GM12865 (cell line): ENCODE measurements at places on chromosomes 16 and 17.

GRCh38 chr17:32519228-32520103 lies 32.7 kb downstream of the CDK5R1 start:
- peak; percentile 82 for DNase-seq

DNA sequence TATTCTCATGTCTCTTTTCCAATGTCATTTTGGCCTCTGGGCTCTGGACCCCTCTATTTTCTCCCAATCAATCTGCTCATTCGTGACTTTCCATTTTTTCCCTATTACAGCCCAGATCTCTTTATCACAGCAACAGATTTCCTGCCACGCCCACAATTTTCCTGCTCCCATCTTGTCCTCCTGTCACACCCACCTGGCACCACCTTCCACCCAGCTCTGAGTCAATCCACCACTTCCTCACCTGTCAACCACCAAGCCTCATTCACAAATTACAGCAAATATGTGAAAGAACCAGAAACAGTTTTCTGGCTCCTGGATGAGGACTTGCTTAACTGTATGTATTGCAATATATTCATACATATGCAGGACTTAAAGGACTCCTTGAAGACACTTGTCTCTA lies 311.3 kb downstream of the GRIN2A start:
- DNase-seq, result no peak

GRCh38 chr16:24035127-24035842 lies 199.5 kb downstream of the PRKCB start:
- peak; percentile 10 for DNase-seq

DNA sequence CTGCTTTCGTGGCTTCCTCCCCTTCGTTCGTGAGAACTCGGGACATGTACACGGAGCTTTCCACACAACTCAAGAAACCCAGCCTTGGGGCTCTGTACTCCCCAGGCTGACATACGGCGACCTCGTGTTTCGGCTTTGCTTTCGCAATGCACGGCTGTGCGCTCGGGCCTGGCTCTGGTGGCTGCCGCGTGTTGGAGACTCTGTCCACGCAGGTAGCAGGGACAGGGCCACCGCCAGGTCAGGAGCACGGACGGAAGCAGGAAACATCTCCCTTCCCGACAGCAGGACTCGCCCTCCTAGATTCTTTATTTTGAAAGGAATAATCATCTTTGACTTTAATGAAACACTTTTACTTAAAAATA lies 17.3 kb downstream of the UTS2R start:
- no peak for DNase-seq

GRCh38 chr16:1420111-1420539 lies 422 bp downstream of the UQCC4 start:
- DNase-seq, result no peak

- peak; percentile 43 for DNase-seq
Measured at GRCh38 chr17:1649844-1650501, at the start of gene RILP. RILP (minus strand) TSS chr17:1649866; CDS start chr17:1649804, 62 bp downstream.

GRCh38 chr16:4330277-4330874 lies 14.5 kb downstream of the GLIS2 start:
- peak; percentile 72 for DNase-seq

GRCh38 chr16:85844786-85845185 lies 45.3 kb downstream of the COX4I1 start:
- DNase-seq, result no peak

DNA sequence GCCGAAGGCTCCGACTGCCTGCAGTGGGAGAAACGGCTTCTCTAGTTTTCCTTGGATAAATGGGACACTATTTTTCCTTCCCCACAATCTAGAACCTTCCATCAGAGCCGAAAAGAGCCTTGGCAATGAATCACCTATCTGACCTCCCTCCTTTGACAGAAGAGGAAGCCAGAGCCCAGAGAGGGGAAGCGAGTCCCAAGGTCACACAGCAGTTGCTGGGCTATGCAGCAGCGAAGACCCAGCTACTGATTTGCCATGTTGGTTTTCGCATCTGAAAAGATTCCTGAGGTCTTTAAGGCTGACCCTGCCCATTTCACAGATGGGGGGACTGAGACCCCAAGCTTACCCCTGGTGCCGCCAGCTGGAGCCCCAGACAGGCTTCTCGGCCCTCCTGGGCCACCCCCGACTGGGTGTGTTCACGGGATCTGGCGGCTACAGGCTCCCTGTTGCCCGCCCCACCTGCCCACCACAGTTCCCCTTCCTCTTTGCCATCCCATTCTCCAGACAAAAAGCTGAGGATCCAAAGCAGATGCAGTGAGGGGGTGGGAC lies 45.9 kb downstream of the RAI1 start:
- no peak for DNase-seq

DNA sequence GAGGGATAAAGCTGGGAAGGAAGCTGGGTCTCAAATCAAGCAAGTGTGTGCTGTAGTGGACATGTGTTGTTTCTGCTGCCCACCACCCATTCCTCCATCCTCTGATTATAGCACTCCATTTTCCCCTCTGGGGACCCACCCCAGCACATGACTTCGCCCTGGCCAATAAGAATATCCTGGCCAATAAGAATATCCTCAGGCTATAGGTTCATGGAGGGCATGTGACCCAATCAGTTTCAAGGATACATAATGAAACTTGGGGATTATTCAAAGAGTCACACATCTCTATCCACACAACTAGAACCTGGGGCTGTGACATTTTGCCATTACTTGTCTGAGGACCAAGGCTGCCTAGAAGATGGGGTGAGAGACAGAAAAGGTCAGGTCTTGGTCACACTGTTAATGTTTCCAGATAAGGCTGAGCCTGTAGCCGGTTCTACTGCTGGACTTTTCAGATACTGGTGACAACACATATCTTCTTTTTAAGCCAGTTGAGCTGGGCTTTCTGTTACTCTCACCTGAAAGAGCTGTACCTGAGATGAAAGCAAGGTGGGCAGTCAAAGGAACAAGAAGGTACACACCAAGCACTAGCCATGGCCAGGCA lies 33.7 kb downstream of the MYO18A start:
- DNase-seq, result peak; percentile 18

- no peak for DNase-seq
Measured at GRCh38 chr17:82663381-82664275, 15.4 kb upstream of the WDR45B start.

GRCh38 chr16:31215287-31216162 lies 1.4 kb downstream of the PYDC1 start:
- no peak for DNase-seq

DNA sequence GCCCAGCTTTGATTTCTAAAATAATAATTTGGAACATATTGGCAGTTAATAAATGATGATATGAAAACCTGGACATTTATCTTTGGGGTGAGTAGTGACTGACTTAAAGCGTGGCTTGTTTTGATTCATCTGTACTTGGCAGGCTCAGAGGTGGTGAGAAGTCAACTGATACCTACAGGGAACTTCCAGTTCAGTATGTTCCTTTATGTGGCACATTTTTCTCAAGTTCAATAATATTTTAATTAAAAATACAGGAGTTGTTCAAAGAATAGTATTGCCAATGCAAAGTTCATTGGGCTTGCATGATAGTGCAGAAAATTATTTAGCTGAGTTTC lies 34.3 kb downstream of the SLC47A1 start:
- DNase-seq, result no peak

GRCh38 chr17:16135461-16135860 lies 79.9 kb downstream of the NCOR1 start:
- DNase-seq, result no peak

DNA sequence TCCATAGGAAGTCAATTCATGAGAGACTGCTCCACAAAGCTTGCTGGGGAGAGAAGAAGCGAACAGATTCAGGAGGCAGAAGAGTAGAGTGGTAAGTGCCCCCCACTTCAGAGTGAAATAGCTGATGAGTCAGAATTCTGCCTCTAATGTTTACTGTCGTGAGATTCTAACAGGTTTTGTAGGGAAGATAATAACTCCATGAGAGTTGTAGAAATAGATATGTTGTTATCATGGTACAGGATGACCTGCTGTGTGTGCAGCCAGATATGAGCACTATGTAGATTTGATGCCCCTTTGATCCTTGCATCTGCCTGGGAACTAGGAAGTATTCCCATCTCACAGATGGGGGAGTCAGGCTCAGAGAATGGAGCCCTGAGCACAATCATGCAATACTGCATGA lies 502.4 kb upstream of the CDH11 start:
- no peak for DNase-seq

DNA sequence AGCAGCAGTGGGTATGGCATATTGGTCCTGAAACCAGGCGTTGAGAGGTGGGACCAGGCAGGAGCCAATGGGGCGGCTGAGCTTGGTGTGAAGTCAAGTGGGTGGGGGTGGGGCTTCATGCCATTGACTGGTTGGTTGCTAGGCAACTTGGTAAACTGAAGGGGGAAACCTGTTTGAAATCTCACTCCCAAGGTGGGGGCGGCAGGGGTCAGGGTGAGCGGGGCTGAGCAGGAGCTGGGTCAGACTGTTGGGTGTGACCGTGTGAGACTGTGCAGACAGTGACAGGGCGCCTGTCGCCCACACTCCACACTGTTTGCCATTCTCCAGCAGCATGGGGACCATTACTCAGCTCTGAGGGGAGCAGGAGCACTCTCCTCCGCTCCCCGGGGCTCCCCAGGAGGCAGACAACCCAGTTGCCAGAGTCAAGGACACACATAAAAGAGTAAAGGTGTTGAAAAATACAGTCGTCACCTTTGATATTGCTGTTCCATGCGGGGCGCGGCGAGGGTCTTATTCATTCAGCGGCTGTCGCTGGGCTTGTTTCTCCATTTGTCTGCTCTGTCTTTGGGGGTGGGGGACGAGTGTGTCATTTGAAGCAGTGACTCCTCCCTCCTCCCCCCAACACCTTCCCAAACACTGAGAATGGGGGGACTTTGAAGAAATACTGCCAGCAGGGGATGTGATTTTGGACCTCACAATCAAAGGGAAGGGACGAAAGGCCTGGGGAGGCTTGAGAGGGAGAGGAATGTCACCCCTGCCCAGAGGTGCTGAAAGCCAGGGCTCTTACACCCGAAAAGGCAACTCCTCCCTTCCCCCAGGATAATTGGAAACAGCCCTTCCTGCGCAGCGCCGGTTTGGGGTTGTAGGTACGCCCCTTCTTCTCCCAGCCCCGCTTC lies 1.2 kb upstream of the EFNB3 start:
- DNase-seq, result peak; percentile 29

DNA sequence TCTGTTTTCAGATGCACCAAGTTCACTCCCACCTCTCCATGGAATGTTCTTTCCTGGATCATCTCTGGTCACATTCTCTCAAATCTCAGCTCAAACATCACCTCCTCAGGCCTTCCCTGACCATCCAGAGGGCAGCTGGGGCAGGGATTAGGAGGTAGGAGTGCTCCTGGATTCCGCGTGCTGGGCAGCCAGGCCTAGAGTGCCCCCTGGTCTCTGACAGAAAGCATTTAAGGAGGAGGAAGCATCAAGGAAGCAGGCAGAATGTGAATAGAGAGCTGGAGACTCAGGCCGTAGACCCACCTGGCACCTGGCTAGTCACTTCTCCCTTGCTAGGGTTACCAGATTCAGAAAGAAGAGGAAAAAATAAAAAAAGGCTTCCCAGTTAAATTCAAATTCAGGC lies 2.5 kb upstream of the CYB561 start:
- DNase-seq, result no peak

DNA sequence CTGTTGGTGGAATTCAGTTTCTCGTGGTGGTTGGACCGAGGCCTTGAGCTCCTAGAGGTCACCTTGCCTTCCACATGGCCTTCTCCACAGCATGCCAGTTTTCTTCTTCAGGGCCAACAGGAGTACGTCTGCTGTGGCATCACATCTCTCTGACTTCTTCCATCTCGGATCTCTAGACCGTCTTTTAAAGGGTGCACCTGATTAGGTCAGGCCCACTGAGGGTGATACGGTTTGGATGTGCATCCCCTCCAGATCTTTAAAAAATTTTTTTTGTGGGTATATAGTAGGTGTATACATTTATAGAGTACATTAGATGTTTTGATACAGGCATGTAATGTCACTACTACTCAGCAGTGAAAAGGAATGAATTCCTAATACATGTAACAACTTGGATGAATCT lies 58.3 kb upstream of the BRD7 start:
- no peak for DNase-seq

- DNase-seq, result no peak
Measured at GRCh38 chr17:58521680-58522079, 7.2 kb upstream of the MTMR4 start.

- DNase-seq, result no peak
Measured at GRCh38 chr16:19876501-19877059, 8.1 kb downstream of the GPRC5B start.

DNA sequence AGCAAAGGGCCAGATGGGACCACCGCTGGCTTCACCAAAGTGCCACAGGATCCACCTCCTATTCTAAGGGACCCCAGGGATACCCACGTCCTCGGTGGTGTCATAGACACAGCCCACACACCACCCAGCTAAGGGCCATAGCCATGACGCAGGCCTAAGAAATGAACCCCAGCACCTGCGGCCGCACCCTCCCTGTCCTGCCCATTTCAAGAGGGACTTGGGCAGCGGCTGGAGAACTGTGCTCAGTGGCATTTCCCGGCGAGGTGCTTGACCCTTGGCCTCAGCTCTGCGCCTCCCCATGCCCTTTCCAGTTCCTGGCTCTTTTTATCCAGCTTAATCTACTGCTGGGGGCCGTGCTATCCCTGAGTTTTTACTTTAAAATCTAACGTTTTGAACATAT lies 27.3 kb downstream of the ZNF778 start:
- DNase-seq, result no peak

- DNase-seq, result peak; percentile 66
Measured at GRCh38 chr17:33561569-33562334, 268.7 kb upstream of the ASIC2 start.

DNA sequence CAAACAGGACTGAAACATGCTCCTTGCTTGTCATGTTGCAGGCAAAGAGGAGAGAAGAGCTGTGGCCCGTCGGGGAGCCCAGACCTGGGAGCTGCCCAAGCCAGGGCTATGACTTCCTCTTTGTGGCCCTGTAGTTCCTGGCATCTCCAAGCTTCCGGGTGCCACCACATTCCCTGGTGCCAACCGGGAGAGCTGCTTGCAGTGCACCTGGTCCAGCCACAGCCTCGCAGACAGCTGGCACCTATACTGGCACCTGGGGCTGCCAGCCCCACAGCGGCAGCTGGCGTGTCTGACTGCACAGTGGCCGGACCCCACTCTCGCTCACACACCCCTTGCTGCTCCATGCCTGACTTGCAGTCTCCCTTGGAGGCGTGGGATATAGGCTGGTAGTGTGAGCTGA lies 37.1 kb upstream of the FOXJ1 start:
- DNase-seq, result no peak

- DNase-seq, result no peak
Measured at GRCh38 chr16:57256601-57257395, 11.7 kb downstream of the ARL2BP start.

DNA sequence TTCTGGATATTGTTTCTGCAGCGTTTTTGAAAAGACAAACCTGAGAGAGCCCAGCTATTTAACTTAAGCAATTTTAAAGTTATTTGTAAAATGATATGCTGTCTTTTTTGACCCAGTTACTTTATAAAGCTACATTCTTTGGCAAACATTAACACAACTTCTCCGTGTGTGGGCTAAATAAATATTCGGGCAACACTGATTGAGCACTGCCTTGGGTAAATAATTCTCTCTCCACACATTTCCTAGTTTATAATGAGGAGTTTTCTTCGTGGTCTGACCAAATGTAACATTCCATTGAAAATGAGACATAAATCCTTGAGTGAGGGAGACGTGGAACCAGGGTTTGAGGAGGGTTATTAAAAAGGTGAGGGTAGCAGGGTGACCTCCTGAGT lies 142.8 kb downstream of the WWOX start:
- no peak for DNase-seq
